CD4-positive, CD25-positive, alpha-beta regulatory T cell (primary cell): ENCODE measurements at places on chromosomes 1 and 21. TPM values are rescaled to one million over a fixed set of nuclear protein-coding genes. Genes with fewer than 3 reads are reported as not detected.
A peak's percentile ranks its signal among the peaks of the same experiment; 100 is the strongest.

DNA sequence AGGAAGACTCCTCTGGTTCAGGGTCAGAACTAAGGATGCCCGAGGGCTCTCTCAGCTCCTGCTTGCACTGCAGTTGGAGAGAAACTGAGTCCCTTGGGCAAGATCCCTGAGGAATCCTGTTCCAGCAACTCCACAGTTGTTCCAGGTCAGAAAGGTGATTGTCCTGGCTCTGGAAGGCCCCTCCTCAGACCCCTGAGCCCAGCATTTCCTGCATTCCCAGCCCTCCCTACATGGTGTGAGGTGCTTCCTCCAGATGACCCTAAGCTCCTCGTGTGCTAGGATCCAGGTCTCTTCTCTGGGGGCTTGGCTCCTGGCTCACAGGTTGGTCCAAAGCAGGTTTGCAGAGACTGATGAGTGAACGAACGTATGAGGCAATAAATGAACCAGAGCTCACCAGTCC lies 11.5 kb downstream of the LDLRAD1 start:
- no peak for DNase-seq

- DNase-seq = no peak
Observed at GRCh38 chr1:56816264-56816663, 2.9 kb downstream of the FYB2 start.

- DNase-seq = no peak
Observed at GRCh38 chr1:150955280-150955679, 19.4 kb downstream of the CERS2 start.

DNA sequence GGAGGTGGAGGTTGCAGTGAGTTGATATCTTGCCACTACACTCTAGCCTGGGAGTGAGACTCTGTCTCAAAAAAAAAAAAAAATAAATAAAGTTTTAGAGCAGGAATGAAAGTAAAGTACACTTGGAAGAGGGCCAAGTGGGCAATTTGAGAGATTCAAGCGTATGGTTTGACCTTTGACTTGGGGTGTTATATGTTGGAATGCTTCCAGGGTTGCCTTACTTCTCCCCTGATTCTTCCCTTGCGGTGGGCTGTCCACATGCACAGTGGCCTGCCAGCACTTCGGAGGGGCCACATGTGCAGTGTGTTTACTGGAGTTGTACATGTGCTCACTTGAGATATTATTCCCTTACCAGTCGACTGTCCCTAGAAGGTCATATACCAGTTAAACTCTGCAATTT lies 295.5 kb upstream of the PROX1 start:
- no peak for DNase-seq

GRCh38 chr1:236907205-236907604 lies 97.0 kb downstream of the MT1HL1 start:
- DNase-seq = no peak

- DNase-seq = no peak
Observed at GRCh38 chr1:208004851-208005250, 93.9 kb upstream of the CD34 start.

- no peak for DNase-seq
Observed at GRCh38 chr1:233613252-233614172, at the start of gene KCNK1. Gene KCNK1 (plus strand): TSS chr1:233614106. CDS start chr1:233614172, 66 bp downstream.

GRCh38 chr1:108590957-108591356 lies 31.1 kb downstream of the EEIG2 start:
- peak; percentile 18 for DNase-seq

DNA sequence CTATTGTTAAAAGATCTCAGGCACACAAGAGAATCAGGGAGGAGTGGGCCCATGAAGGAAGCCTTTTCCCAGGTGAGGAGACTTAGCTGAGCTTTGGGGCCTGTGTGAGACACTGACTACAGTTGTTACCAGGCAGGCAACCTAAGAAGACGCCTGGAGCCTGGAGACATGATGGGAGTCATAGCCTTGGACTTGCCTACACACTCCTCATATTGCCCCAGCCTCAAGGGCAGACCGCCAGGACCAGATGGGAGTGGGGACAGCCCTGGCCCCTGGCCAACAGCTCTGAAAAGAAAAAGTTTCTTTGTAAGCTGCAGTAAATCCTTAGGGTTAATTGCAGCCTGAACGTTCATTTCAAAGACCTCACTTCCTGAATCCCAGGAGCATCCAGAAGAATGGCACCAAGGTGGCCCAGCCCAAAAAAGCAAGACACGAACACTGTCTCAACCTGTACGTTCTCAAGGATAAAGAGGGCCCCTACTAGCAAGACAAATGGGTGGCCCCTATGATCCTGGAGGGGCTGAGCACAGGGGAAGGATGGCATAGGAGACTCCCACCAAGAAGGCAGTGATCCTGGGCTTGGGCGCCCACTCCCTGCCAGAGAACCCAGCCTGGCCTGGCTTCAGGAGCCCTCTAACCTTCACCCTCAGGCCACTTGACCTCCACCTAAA lies 33.2 kb upstream of the BTG2 start:
- DNase-seq = no peak

GRCh38 chr1:66438501-66438900 lies 95.5 kb upstream of the SGIP1 start:
- no peak for DNase-seq

DNA sequence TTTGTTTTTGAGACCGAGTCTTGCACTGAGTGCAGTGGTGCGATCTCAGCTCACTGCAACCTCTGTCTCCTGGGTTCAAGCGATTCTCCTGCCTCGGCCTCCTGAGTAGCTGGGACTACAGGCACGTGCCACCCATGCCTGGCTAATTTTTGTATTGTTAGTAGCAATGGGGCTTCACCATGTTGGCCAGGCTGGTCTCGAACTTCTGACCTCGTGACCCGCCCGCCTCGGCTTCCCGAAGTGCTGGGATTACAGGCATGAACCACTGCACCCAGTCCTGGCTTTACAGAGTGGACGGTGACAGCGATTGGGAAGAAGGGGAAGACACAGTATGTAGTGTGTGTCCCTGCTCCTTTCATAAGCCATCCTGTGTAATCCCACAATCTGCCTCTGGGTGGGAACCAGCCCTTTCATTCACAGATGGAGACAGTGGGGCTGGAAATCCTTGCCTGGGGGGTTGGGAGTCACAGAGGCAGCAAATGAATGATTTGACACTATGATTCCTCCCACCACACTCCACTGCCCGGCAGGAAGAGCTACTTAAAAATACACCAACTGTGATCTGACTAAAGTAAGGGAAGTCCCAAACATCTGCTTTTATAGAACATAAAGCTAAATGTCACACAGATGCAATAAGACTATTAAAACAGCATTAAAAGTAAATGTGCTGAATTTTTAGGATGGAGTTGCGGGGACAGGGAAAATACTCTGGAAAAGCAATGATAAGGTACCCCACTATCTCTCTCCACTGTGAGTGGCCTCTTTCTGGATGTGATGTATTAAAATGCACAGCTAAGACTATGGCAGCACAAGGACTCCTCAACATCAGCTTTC lies 4.5 kb downstream of the PARP1 start:
- DNase-seq = no peak

DNA sequence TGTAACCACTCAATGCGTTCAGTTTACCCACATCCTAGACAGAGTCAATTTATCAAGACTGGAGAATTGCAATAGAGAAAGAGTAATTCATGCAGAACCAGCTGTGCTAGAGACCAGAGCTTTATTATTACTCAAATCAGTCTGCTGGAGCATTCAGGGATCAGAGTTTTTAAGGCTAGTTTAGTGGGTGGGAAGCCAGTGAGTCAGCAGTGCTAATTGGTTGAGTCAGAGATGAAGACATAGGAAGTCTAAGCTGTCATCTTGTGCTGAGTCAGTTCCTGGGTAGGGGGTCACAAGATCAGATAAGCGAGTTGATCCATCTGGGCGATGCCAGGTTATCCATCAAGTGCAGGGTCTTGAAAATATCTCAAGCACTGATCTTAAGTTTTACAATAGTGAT lies 499.6 kb downstream of the MRPL39 start:
- no peak for DNase-seq

- DNase-seq = no peak
Observed at GRCh38 chr21:42849759-42850412, 29.5 kb downstream of the WDR4 start.

DNA sequence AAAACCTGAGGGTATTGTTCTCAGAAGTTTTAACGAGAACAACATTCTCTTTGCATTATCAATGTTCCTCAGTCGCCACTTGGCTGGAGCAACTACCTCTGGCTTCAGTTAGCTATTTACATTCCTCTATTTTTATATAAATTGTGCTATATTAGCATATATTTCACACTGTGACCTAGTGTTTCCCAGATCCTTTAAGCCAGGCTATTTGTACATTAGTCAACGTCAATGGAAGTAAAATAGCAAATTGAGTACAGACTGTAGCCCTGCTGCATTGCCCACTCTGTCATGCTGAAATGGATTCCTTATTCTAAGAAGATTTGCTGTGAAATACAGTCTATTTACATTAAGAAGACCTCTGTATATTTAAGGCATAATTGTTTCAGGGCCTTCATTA lies 213.8 kb downstream of the ROR1 start:
- DNase-seq = no peak

DNA sequence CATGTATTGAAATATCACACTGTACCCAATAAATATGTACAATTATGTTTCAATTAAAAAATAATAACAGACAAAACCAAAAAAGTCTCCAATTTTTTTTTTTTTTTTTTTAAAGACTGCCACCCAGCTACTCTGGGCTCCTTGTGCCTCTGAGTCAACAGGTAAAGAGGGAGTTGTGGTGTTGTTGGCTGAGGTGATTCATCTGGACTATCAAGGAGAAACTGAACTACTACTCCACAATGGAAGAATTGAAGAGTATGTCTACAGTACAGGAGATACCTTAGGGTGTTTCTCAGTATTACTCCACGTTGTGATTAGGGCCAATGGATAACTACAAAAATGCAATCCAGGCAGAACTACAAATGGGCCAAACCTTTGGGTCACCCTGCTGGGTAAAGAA lies 67.9 kb downstream of the SCMH1 start:
- DNase-seq = no peak

- DNase-seq = no peak
Observed at GRCh38 chr1:49197081-49197480, 420.4 kb upstream of the BEND5 start.

DNA sequence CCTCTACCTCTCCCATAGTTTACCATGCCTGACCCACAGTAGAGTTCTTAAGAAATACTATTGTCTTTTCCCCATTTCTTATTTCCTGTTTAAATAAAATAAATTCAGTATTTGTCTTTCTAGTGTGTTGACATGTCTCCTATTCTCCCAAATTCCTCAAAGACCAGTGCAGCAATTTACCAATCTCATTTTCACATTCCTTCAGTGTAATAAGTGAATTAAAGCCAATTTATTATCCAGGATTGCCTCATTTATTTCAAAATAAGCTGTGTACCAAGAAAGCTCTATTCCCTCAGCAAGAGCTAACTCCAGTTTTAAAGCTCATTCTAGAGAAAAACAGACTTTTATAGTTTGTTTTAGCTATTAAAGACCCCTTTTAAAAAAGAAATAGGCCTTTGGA lies 49.9 kb downstream of the DISC1 start:
- DNase-seq = no peak

- no peak for DNase-seq
Observed at GRCh38 chr21:45935628-45936027, 45.9 kb upstream of the COL6A1 start.

GRCh38 chr21:42479582-42479981 lies 16.4 kb downstream of the RSPH1 start:
- DNase-seq = no peak

DNA sequence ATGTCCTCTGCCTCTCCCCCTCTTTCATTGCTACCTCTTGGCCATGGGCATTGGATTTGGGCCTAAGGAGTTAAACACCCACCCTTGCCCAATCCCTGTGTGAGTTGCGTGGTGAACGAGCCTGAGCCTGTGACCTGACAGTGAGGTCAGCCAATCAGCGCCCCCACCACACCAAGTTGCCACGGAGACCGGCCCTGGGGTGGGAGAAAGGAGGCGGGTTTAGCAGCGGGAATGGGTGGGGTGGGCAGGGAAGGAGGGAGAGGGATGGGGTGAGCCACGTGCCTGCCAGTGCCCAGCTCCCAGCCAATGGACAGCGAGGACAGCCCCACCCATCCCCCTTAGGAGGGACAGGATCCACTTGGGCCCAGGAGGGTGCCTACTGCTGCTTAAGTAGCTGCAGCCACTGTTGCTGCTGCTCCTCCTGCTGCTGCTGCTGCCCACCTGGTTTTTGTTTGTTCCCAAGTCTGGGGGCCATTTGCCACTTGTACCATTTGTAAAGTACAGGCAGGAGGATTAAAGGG lies 9.5 kb downstream of the ZBTB7B start:
- DNase-seq = peak; percentile 57

- no peak for DNase-seq
Observed at GRCh38 chr1:113199760-113200455, 126.9 kb downstream of the LRIG2 start.

DNA sequence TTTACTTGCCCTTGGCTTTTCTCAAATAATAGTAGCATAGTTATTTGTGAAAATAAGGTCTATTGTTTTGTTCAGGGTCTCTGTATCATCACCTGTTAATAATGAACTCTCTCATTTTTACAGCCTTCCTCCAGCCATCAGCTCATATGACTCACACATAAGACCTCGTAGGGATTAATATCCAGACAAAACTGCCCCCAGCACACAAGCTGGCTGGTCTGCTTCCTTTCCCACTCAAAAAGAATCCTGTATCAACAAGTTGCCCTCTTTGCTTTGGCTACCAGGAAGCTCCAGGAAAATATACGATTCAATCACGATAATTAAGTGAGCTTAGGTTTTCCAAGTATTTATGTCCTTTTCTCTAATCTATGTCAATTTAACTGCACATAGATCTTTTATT lies 119.2 kb downstream of the DMRTB1 start:
- DNase-seq = no peak

DNA sequence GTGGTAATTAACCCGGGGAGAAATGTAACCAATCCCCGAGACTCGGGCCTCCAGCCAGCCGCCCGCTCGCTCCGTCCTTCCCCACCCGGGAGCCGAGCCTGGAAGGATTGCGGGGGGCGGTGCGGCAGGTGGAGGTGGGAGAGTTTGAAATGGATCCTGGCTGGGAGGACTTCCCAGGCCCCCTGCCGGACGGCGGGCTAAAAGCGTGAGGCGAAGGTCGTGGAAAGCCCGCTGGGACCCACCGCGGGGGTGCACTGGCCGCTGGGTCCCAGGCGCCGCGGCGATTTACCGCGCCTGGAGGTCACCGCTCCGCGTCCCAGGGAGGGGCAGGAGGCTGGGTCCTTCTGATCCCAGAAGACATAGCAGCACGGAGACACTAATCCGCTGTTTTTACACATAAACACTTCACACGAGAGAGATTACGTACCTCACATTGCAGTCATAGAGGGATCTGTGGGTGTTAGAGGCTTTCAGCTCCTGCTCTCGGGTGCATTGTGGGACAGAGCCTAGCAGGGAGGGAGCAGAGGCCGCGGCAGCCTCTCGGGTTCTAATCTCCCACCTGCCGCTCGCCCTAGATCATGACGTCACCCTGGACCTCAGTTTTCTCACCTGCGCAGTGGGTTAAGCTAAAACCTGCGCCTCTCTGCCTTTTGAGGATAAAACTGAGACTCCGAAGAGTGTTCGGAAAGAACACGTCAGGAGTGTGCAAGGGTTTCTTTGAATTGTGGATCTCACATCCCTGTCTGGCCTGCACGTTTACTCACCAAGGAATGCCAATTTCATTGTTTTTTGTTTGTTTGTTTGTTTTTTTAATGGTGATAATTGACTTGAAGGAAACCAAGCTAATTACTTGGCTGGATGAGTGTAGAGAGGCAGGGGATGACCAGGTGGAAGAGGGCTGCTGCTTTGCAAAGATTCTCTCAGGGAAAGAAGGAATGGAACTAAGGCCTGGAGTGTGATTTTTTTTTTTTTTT lies 17.1 kb upstream of the TMEM9 start:
- DNase-seq = peak; percentile 21

E2F2 gene
- polyA plus RNA-seq = 3.9 TPM

PTPRC gene
- polyA plus RNA-seq = 1,099 TPM

FABP3 gene
- polyA plus RNA-seq = not detected

GSTM5 gene
- polyA plus RNA-seq = not detected

RGS18 gene
- polyA plus RNA-seq = not detected

GORAB gene
- polyA plus RNA-seq = 5.9 TPM

SLC45A1 gene
- polyA plus RNA-seq = 0.48 TPM
